NCI-H345 (cell line): ENCODE measurements at places on chromosomes 16 and 17.

GRCh38 chr17:44651228-44651627 is 5.0 kb upstream of the MEIOC start:
- no peak for DNase-seq

- DNase-seq, result no peak
These were observed 32.3 kb downstream of the FTO start for GRCh38 chr16:53736297-53736696.

DNA sequence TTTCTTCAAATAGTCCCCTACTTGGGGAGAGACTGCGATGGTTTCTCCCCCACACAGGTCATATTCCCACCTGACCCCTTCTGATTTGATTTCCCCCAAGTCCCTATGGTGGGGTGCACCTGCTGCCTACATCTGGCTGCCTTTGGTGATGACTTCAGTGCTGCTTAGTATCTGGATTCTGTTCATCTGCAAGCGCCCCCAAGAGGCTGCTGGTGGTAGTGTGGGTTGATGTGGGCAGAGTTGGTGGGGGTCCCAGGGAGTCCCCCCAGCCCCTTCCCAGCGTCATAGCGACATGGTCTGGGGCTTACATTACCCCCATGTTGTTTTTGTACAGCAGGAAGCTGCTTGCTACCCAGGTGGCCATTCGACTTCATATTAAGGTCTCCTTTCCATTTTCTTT is 99.2 kb downstream of the NTN1 start:
- no peak for DNase-seq

DNA sequence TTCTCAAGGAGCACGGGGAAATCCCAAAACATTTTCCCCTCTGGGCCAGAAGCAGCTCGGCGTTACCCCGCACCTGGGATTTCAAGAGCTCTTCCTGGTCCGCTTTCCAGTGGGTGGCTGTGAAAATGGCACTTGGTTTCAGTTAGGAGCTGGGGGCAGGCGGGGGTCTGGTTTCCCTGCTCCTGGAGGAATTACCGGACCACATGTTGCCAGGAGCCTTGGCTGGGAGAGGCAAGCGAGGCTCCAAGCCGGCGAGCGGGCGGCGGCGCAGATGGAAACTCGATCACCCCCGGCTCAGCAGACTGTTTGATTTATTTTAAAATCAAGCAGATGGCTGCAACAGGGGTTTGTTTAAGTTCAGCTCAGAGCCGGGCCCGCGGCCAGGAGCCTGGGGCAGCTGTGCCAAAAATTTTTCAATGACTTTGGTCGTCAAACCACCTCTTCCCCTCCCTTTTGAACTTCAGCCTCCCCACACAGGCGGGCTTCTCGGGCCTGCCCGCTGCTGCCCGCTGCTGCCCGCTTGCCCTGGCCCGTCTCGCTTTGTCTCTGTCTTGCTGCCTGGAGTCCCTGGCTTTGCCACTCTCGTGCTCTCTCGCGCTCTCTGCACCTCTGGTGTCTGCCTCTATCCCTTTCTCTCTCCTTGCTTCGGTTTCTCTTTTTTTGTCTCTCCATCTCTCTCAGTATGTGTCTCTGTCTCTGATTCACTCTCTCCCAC is 108.0 kb upstream of the CIBAR2 start:
- peak; percentile 89 for DNase-seq

DNA sequence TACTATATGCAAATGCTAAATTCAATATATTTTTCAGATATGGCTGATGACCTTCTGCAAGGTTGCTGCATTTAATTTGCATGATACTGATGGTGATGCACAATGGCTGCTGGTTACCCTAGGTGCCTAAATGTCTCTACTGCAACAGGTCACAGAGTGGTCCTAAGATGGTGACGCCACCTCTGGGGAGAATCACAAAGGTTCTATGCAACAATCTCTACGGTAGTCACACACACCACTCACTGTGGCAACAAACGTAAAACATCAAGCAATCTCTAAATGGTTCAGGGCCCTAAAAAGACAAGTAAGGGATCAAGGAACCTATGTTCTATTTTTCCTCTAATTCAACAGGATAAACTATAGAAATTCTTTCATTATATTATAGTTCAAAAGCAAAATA is 293.3 kb downstream of the CEP112 start:
- no peak for DNase-seq

DNA sequence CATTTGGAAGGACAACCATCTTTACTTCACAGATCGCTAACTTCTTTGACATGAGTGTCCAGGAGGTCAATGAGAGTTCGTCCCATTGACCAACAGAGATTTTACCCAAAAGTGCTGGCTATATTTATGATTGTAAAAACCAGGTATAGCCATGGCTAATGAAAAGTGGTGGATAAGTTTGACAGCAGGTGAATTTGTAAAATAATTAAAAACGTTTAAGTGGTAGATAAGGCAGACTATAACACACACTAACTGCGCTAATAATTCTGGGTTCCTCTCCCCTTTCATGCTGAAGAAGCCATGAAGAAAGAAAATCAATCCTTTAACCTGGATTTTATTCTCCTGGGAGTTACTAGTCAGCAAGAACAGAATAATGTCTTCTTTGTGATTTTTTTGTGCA is at the start of gene OR1A2:
Gene OR1A2, plus strand, starts transcription at position 301 of the 400 bp plus-strand sequence. Its CDS starts 0 bp downstream, at position 301.
- DNase-seq, result no peak

DNA sequence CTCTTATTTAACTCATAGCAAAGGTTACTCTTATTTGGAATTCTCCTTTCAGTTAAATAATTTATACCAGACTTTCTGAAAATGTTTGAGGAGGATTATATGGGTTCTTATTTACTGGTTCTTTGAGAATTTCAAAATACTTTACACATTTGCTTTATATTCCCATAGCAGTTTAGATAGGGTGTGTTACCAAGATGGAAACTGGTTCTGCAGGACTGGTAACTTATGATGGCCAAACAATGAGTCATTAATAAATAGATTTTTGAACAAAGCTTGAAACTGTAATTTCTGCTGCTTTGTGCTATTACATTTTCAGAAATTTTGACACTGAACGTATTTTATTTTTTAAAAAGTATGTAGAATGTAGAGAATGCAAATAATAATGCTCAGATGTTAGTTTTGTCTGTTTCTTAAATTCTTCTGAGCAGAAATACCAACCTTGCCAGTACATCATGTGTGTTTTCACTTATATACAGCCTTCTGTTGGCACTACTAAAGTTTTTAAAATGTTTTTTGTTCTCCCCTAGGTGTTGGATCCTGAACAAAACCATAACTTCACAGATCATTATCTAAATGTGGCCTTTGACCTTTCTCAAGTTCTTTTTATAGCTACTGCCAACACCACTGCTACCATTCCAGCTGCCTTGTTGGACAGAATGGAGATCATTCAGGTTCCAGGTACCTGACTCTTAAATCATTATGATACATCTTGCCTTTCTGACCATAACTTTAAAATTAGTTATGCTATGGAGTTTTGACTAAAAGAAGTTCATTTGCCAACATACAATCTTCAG is 48.3 kb upstream of the ABCC11 start:
- no peak for DNase-seq

DNA sequence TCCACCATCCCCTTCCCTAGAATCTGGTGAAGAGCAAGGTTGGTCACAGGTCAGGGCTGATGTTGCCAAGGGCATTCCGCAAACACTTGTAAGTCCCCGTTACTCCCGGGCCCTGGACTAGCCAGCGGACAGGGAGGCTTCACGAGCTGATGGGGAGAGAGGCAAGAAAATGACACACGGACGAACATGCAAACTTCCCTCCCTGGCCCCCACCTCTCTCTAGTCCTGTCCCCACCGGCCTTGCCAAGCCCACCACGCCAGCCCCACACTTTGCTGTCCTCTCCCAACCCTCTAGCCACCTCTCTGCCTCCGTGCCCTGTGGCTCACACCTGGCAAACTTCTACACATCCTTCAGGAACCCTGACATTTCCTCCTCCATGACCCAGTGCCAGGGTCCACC is 54.8 kb downstream of the RPH3AL start:
- no peak for DNase-seq

GRCh38 chr17:1786708-1787107 is 24.8 kb downstream of the SERPINF1 start:
- no peak for DNase-seq

GRCh38 chr17:9842057-9842758 is 16.5 kb downstream of the GLP2R start:
- no peak for DNase-seq

GRCh38 chr17:17236295-17237025 is 508 bp downstream of the FLCN start:
- DNase-seq, result peak; percentile 6

DNA sequence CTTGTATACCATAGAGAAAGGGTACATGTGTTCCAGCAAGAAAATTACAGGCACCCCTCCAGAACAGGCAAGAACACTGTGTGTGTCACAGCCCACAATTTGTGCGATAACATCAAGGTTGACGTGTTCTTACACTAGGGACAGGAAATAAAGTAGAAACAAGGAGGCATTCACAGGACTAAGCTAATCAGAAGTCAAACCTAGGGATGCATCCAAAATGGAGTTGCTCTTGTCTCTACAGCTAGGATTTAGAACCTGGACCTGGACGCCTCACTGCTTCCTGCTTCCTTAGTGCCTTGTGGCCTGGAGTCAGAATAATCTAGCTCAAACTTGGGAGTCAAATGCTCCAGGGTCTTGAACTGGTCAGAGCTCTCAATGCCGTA is 41.3 kb downstream of the GINS3 start:
- no peak for DNase-seq

- no peak for DNase-seq
These were observed 22.3 kb downstream of the ARHGAP23 start for GRCh38 chr17:38450557-38451029.

DNA sequence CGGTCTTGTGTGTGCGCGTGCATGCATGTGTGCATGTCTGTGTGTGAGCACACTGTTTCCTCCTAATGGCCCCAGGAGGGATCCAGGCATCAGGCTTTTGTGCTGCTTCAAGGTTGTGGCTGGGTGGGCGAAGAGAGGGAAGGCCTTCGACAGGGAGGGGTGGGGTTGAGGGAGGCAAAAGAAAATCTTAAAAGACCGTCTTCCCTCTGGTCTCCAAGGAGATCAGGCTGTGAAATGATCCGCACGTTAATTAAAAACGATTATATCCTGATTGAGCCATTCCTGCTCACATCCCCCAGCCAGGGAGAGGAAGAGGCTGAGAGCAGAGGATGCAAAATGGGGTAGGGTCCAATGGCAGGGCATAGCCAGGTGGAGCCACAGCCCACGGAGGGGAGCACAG is 46.9 kb downstream of the RAI1 start:
- no peak for DNase-seq

DNA sequence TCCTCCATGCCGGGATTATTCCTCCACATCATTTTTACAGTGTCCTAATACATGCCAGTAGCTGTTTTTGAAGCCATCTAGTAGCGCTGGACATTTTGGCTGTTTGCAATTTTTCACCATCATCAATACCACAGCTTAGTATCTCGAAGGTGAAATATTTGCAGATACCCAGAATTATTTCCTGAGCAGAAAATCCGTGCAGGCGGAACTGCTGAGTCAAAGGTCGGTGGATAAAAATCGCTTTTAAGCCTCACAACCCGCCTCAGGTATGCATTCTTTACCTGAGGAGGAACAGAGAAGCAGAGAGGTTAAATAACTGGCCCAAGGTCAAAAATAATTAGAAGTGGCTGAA is 584 bp upstream of the TNRC6A start:
- no peak for DNase-seq

DNA sequence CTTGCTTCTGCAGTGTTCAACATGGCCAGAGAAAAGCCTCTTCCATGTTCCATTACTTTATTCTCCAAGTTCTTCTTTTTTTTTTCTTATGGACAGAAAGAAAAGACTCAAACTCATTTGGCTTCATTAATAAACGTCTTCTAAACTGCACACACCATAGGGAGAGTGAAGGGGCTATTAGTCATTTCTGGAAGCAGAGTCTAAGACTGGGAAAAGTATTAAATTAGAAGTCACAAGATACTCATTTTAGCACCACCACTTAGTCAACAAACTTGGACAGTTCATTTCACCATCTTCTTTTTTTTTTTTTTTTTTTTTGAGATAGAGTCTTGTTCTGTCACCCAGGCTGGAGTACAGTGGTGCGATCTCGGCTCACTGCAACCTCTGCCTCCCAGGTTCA is 52.8 kb downstream of the NOL11 start:
- no peak for DNase-seq

GRCh38 chr17:27296428-27296979 is 2.6 kb downstream of the WSB1 start:
- DNase-seq, result no peak

- peak; percentile 69 for DNase-seq
These were observed 44.9 kb downstream of the OTOA start for GRCh38 chr16:21708533-21709115.

DNA sequence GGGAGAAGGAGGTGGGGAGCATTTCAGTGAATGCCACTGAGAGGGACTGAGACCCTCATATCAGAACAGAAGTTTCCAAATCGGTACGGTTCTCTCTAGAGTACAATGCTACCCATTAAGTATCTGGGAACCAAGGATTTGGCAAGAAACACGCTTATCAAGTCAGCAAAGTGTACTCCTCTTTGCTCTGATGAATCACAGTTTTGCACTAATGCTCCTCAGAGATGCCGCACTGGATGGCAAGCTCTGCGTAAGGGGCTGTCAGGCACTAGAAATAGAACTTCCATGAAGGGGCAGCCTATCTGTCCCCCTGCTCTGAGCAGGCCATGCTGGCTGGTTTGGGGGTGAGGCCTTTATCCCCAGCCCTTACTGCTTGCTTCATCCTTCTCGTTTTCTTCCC is 4.8 kb upstream of the ABCC12 start:
- DNase-seq, result no peak

DNA sequence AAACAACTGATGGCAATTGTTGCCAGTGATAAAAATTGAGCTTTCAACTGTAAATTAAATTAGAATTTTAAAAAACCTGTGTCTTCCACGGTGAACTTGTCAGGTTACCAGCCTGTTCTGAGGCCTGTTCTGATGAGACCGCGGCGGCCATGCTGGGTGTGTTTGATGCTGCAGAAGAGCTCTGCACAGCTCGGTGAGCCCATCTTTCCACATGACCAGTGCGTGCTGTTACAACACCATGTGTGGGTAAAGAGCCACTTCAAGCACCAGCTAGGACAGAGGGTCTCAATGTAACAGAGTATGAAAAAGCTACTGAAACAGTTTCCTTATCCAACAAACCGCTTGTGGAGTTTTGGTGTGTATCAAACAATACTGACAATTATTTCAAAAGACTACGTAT is 48.5 kb downstream of the RPTOR start:
- no peak for DNase-seq

DNA sequence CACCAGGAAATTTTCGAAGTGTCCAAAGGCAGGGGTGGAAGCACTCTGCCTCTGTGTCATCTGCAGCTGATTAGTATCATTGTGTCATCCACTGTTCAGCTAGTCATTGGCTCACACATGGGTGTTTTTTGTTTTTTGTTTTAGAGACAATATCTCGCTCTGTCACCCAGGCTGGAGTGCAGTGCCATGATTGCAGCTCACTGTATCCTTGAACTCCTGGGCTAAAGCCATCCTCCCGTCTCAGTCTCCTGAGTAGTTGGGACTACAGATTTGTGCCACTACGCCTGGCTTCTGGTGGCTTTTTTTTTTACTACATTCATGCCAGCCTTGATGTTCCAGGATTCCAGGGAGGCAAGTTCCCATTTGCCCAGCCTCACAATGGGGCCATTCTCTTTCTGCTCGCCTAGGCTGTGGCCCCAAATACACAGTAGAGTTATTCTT is 32.5 kb upstream of the MYO18A start:
- DNase-seq, result no peak
